ENCODE measurements at places on chromosomes 6 and 20.
A peak's percentile ranks its signal among the peaks of the same experiment; 100 is the strongest.

DNA sequence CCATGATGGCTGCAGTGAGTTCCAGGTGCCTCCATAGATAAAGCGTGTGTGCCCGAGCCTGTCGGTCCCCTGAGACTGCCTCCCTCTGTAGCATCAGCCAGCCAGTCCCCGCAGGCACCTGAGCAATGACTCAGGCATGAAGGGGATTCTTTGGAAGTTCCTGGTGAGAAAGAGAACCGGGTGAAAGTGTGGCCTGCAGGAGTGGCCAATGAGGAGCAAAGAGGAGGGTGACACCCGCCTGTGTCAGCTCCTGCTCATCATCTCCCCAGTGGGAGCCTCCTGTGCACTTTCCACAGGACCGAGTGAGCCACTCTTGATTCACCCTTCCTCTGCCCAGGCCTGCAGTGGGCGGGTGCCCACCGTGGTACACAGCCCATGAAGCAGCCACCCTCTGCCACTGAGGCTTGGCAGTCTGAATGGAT lies 71.2 kb upstream of the PTPN1 start:
- DNase-seq: no peak

DNA sequence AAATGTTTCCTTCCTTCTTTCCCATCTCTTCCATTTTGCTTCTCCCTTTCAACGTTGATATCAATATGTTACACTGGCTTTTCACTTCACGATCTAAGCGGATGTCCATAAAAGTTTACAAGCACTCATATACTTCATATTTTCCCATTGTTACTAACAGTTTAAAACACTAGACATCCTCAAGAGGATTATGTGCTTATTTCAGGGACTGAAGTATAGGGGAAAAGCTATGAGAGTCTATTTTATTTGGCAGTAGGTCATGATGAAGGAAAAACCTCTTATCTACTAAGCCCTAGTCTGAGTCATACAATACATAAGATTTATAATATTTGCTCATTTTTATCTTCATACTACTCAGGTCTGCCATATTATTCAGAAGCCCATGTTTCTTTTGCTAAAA lies 20.6 kb upstream of the EPB41L2 start:
- DNase-seq: no peak

DNA sequence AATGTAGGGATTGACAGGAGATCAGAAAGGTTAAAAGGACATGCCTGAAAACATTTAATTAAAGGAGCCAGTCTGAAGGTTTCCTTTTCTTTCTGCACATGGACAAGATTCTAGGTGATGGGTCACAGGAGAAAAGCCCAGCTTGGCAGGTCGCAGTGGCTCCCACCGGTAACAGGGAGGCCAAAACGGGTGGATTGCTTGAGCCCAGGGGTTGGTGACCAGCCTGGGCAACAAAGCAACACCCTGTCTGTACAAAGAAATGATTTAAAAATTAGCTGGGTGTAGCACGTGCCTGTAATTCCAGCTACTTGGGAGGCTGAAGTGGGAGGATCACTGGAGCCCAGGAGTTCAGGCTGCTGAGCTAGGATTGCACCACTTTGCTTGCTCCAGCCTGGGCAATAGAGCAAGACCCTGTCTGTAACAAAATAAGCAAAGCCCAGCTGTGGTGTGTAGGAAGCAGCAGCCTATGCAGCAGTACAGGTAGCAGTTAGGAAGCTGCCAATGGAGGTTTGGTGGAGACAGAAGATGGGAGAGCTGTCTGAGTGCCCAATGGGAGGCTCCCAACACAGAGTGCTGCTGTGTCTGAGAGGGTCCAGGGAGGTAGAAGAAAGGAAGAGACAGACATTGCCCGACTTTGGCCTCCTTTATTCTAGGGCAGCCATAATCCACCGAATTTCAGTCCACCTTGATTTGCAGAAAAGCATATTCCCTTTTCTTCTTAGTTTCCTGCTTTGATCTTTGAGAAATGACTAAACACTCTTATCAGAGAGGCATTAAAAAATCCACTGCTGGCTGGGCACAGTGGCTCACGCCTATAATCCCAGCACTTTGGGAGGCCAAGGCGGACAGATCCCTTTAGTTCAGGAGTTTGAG lies 7.1 kb upstream of the AP5S1 start:
- no peak for DNase-seq

GRCh38 chr6:129685662-129686031 lies 24.3 kb downstream of the ARHGAP18 start:
- peak; percentile 33 for DNase-seq

DNA sequence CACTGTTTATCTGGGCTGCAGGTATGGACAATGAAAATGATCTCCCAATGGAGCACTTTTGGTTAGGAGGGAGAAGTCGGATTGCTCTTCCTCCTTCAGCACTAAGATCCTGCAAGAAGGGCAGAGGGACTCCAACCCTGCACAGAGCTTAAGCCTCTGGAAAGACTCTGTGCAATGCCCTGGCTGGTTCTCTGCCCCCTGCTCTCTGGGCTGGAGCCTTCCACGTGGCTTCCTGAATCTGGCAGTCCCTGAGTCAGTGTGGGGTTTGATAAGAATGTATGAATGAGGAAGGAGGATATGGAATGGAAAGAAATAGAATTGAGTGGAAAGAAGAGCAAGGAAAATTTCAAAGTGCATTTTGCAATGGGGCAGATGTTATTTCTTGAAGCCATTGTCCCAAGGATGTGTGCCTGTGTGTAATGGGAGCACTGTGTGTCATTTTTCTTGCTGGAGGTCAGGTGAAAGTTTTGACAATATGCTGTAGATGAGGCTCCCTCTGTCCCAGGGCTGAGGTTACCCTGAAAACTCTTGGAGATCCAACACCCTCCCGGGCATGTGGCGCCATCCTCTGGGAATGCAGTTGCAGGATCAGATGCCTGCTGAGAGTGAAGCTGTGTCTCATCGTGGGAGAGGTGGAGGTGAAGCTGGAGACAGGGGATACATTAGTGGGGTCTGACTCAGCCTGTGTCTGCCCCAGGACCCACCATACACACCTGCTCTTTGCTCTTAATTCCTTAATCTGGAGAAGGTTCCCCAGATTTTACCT lies 16.3 kb upstream of the CST9L start:
- no peak for DNase-seq

DNA sequence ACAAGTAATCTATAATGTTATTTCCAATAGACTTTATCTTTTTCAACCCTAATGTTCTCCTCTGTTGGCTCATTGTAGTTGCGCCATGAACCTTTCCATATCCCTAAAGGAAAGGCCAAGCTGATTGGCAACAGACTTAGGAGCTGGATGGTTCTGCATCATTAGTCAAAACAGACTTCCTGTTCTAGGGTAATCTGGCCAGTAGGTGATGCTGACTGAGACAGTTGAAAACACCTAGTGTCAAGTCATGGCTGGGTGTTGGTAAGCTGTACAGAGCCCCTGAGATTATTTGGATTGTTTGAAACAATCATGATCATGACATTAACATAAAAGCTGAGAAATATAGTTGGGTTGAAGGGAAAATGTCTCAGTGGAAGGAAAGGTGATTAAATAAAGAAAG lies 231.4 kb downstream of the PHACTR1 start:
- DNase-seq: no peak

GRCh38 chr6:160418370-160418769 lies 70.2 kb downstream of the SLC22A3 start:
- no peak for DNase-seq

- DNase-seq: no peak
These were observed 65.7 kb downstream of the MYLK4 start for GRCh38 chr6:2684766-2685754.

- no peak for DNase-seq
These were observed 54.5 kb downstream of the PLCG1 start for GRCh38 chr20:41191562-41192500.

DNA sequence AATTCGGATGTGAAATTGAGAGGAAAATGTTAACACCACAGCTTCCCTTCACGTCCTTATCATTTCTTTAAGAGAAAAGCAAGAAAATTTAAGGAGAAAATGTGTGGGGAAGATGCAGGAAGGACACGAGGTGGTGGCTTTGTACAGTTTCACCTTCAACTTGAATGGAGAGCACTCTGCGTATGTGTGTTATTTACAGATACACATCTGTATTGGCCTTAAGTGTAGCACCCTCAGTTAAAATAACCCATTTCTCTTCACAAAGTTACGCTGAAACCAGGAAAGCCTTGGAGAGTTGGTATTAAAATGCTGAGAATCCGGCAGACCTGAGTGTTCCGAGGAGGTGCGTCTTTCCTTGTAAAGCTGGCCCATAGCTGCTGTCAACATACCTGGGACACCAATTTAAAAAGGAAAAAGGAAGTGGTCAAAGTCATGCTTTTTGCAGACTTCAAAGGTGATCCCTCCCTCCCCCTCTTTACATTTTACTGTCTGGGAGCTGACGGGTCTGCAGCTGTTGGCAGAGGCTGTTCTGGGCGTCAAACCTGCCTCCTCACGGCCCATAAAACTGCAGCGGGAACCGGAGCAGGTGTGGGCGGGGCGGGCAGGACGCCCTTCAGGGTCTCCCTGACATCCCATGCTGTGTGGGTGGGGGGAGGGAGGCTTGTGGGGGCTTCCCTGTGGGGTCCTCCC lies 61.3 kb upstream of the TBXT start:
- DNase-seq: no peak

DNA sequence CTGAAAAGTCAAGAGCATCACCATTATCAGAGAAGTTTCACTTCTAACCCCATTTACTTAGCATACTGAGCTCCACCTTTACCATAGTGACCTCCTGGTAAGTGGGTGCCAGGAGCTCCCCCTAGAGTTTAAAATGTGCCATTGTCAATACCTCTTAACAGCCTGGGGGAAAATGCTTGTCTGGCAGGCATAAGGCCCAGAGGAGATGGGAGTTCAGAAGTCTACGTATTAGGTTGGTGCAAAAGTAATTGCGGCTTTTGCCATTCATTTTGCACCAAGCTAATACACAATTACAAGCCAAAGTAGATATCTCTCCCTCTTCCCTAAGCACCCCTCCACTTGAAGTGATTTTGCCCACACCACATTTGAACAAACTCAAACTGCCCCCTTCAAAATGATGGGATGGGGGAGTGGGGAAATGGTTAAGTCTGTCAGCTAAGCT lies 919.0 kb downstream of the KIF16B start:
- peak; percentile 70 for DNase-seq

DNA sequence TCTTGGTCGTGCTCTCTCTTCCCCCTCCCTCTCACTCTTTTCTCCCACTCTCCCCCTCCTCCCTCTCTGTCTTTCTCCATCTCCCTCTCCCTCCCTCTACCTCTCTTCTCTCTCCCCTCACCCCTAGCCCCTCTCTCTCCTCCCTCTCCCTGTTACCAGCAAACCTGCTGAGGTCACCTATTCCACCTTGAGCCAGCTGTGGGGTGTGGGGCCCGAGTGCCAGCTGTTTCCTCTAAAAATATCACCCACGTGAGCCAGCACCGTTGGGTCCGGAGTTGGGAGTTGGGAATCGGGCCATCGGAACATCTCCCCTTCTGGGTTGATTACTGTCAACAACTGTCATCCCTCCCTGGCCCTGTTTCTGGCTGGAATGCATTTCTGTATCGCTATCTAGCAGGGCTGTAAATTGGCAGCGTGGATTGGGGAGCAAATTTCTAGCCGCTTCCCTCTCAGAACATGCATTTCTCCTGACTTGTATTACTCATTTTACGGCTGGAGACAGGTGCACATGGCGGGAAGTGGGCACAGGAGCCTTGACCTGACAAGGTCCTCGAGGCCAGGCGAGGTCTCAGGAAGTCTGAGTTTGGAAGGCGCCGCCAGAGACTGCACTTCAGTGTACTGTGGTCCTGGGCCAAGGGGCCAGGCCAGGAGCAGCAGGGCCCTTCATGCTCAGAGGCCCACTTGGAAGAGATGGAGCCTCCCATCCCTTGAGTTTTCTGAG lies 165.3 kb downstream of the CDH4 start:
- DNase-seq: no peak

DNA sequence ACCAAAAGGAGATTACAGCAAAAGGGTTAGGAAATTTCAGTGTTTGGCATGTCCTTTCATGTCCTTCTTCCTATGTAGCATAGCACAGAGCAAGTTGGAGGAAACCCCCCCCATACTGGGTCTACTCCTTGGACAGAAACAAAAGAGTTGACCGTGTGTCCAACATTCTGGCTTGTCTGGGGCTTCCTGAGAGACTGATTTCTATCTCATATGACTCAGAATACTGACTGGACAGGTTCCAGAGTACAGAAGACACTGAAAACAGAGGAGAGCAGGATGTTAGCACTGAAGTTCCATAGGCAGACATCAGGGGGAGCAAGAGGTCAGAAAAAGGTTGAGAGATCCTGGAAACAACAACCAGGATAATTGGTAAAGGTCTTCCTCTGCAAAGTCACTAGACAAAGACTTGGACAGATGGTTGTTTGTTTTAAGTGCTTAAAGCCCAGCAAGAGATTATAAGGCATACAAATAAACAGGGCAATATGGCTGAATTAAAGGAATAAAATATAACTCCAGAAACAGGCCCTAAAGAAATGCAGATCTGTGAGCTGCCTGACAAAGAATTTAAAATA lies 48.4 kb downstream of the USP49 start:
- DNase-seq: peak; percentile 81

GRCh38 chr20:3603108-3603507 lies 60.1 kb downstream of the GFRA4 start:
- DNase-seq: no peak

- DNase-seq: peak; percentile 71
These were observed 897 bp downstream of the CD2AP start for GRCh38 chr6:47478233-47479139.

DNA sequence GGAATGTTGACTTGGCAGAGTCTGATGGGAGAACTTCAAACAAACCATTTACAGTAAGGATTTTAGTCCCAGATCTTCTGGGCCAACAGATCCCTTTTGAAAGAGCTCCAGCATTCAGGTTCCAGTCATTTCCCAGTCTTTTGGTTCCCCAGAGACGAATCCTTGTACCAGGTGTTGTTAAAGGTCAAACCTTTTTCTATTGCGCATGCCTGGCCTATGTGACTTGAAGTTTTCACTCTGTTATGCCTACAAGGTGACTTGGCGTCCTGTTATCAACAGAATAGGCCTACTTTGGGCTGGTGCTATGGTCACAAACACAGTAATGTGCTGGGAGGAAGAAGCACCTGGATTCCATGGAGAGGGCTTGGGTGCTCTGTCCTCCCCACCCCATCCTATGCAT lies 52.3 kb downstream of the PXDC1 start:
- DNase-seq: no peak

- no peak for DNase-seq
These were observed 606.7 kb upstream of the CITED2 start for GRCh38 chr6:139981066-139981624.

- DNase-seq: no peak
These were observed 1059.8 kb upstream of the MAP3K7 start for GRCh38 chr6:91646649-91647048.

GRCh38 chr6:108359901-108360882 lies 65.3 kb downstream of the AFG1L start:
- DNase-seq: peak; percentile 68

GRCh38 chr6:38843798-38844197 lies 128.7 kb downstream of the DNAH8 start:
- no peak for DNase-seq

GRCh38 chr20:19775353-19776253 lies 17.5 kb downstream of the RIN2 start:
- no peak for DNase-seq

DNA sequence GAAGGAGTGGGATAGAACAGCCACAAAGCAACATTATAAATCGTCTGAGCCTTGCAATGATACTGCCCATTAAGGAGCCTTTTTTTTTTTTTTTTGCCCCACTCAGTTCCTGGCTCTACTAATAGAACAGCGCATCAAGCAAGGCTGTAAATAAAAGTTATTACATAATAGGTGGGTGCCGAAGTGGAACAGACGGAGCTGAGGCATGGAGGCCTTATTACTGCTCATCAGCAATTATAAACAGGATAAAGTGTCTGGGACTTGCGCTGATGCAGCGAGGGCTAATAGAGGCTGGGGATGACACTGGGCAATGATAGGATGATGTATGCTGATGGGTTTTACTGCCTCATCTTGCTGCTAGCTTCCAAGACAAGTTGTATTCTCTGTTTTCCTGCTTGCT lies 272.1 kb downstream of the ZFAND3 start:
- DNase-seq: no peak

- no peak for DNase-seq
These were observed 131.2 kb upstream of the CDYL start for GRCh38 chr6:4644996-4645395.
